ENCODE measurements at places on chromosomes 7 and 10.

GRCh38 chr10:79296431-79296830 is 50.8 kb upstream of the PPIF start:
- DNase-seq, result no peak

DNA sequence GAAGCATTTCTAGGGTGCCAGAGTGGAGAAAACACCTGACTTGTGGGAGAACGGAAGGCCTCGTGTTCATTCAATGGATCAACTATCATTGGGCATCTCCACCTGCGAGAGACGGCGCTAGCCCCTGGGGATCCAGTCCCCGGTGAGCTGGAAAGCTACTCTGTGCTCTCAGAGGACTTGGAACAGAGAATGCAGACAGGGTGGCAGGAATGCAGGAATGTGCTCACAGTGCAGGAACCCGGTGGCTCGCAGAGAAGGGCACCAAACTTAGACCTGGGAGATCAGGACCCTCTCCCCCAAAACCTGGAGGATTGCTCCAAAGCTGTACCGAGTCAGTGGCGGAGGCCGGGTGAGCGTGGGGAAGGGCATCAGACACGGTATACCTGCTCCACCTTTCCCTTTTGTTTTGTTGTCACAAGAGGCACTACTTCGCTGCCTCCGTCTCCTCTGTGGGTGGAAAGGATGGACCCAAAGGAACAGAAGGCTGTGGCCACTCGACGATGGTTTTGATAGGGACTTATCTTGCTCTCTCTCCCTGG is 569.0 kb upstream of the C7orf33 start:
- DNase-seq, result no peak

DNA sequence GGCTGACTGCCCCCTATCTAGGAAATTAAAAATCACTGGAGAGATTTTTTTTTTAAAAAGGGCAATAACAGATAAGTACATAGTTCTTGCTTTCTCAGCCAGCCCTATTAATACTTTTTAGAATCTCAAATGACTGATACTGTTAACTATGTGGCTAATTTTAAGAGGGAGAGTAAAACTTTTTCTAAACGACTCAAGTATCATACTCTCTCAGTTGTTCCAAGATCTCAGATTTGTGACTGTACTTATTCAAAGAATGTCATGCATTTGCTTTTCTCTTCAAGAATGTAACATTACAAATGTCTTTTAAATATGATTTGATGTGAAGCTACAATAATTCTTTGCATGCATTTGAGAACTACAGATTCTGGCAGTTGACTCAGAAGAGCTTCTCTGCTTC is 55.4 kb upstream of the RAB11FIP2 start:
- no peak for DNase-seq

DNA sequence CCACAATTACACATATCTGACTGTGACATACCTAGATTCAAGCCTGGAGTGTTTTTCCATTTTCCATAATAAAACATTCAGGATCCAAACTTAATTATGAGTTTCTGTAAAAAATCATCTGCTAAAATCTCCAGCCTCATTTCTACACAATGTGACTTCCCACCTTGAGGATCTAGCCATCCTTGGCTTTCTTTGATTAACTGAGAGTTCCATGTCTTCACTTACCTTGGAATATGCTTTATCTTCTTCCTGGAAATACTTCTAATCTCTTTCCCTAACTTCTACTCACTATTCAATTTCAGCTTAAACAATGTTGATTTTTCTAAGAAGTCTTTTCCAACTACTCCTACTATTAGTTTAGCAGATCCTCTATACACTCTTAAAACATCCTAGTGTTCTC is 16.5 kb upstream of the GIMAP2 start:
- no peak for DNase-seq

- no peak for DNase-seq
Measured at GRCh38 chr7:98669329-98670000, 52.4 kb downstream of the NPTX2 start.

DNA sequence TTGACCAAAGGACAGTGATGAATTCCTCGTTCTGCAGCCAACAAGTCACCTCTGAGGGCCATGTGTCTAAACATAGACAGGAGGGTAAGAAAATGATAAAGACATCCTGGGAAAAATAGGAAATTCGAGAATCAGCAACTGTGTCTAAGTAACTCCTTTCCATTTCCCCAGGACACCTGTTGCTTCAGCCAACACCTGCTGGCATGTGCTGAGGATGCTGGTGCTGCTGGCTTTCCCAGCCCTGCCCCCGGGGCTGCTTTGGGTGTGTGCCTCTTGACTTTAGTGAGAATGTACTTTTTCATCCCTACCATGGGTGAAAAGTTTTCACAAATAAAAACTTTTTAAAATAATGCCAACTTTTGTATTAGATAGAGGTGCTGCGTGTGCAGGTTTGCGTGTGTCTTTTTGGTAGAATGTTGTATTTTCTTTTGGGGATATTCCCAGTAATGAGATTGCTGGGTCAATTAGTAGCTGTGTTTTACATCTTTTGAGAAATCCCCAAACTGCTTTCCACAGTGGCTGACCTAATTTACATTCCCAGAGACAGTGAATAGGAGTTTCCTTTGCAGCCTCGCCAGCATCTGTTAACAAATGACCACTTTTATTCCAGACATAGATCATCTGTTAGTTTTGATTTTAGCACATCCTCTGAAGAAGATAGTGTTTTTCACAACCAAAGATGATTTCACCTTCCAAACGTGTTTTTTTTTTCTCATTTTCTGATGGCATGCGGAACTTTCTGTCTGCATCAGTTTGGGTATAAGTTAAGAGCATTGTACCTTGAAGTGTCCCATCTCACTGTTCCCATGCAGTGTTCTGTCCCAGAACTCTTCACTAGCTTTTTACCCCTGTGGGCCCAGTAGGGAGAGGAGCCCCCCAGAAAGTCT is 104.2 kb upstream of the ACBD5 start:
- no peak for DNase-seq

- DNase-seq, result no peak
Measured at GRCh38 chr7:75948179-75948578, 33.2 kb downstream of the POR start.

GRCh38 chr10:88459530-88459929 is 123.6 kb downstream of the RNLS start:
- DNase-seq, result no peak

- DNase-seq, result no peak
Measured at GRCh38 chr10:132402781-132403241, 5.8 kb downstream of the PWWP2B start.

- DNase-seq, result no peak
Measured at GRCh38 chr7:150406567-150407421, 27.7 kb downstream of the ZNF775 start.

DNA sequence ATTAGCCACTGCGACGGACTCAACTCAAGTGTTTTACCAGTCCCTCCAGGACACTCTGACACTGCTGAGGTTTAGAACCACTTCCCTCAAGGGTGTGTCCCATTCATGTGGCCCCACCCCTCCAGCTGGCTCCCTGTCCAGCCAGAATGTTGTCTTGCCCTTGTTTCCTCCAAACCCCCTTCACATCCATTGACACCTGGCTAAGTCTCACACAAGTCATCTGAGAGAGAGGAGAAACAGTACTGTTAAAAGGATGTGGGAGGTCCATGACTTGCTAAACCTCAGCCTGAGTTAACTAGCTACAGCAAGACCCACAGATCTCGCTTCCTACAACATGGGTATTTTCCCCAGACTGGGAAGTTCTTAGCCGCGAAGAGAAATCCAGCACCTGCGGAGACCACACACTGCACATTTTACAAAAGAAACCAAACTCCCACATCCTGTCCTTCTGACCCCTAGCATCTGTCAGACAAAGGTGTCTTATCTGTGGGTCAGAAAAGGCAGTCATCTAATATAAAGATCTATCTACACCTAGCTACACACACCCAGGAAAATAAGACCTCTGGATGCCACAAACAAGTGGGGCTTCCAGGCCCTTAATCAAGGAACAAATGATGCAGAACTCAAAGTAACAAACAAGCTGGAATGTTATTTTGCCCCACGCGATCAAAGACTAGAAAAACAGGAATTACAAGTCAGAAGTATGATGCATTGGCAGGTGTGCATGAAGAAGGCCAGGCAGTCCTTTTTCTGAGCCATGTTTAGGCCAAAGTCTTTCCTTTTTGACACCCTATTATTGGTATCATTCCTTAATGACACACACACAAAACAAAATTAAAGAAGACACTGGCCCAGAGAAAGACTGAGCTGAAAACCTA is 13.9 kb downstream of the OSBPL3 start:
- peak; percentile 29 for DNase-seq

GRCh38 chr7:139718859-139719258 is 58.9 kb downstream of the HIPK2 start:
- DNase-seq, result no peak

- DNase-seq, result no peak
Measured at GRCh38 chr7:46315891-46316290, 394.8 kb upstream of the IGFBP3 start.

GRCh38 chr7:103504505-103505135 is 58.6 kb upstream of the SLC26A5 start:
- DNase-seq, result no peak

DNA sequence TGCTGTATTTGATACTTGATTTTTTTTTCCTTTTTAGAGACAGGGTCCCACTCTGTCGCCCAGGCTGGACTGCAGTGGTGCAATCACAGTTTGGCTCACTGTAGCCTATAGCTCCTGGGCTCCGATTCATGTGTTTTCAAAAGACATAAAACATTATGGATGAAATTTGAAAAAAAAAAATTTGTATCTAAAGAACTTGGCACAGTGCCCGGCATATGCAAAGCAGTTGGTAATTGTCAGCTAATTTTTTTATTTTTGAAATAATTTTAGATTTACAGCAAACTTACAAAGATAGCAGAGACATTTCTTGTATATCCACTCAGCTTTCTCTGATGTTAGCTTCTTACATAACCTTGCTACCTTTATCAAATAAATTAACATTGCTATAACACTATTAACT is 20.3 kb upstream of the SAMD8 start:
- DNase-seq, result no peak

GRCh38 chr7:50347693-50348092 is 43.2 kb downstream of the IKZF1 start:
- no peak for DNase-seq

DNA sequence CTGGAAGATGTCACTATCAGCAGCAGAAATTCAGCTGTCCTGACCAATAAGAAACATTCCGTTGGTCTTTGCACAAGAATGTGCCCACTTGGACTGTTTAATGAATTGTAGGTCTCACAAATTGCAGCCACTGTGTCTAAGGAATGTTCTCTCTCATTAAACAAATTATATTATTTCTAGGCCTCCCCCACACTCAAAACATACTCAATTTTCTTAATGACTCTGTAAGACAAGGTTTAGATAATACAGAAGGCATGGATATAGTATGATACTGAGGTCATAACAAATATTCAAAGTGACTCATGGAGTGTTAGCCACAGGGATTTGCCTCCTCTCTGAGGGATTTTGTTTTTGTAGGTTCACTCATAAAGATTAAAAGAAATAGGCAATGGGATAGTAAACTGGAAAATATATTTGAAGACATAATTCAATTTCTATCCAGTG is 197.5 kb downstream of the PTN start:
- DNase-seq, result no peak

GRCh38 chr10:9898633-9899395 is 1118.9 kb upstream of the CELF2 start:
- DNase-seq, result no peak

- no peak for DNase-seq
Measured at GRCh38 chr7:155867734-155868400, 55.6 kb upstream of the SHH start.

- DNase-seq, result no peak
Measured at GRCh38 chr10:15784662-15785300, 65.1 kb upstream of the ITGA8 start.

DNA sequence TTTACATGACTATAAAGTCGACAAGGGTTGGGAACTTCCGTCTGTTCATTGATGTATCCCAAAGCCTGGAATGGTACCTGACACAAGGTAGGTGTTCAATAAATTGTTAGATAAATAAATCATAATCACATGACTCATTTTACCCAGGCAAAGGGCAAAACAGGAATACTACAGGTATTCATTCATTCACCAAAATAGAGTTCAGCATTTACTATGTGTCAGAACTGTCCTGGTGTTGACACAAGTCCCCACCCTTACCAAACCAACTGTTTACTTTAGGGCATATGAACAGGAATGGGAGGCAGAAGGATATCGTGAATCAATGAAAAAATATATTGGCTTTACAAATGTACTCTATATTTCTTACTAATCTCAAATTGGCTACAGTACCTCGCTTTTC is 666 bp upstream of the YAE1 start:
- peak; percentile 14 for DNase-seq

- DNase-seq, result peak; percentile 67
Measured at GRCh38 chr7:29332042-29332811, 137.7 kb downstream of the CHN2 start.

GRCh38 chr10:14603534-14604102 is 171.1 kb downstream of the FAM107B start:
- no peak for DNase-seq

DNA sequence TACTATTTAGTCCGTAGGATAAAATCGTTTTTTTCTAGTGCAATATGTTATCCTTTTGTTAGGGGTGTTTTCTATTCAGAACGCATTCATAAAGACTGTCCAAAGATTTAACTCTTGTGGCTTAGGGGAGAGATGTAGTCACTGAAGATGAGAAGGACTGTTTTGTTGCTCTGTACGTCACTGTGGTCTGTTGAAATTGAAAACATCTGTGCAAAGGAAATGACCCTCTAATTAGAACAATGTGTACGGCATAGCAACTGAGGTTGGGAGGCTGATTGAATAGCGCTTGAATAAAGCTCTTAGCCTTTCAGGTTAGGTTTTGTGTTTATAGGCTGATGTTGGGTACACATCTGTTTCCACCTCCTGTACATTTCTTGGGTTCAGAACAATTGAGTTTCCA is 453.4 kb upstream of the AKR1E2 start:
- DNase-seq, result peak; percentile 5

- peak; percentile 69 for DNase-seq
Measured at GRCh38 chr10:118720685-118721538, 33.9 kb downstream of the CACUL1 start.

GRCh38 chr10:20887706-20888555 is 9.2 kb downstream of the NEBL start:
- DNase-seq, result no peak

DNA sequence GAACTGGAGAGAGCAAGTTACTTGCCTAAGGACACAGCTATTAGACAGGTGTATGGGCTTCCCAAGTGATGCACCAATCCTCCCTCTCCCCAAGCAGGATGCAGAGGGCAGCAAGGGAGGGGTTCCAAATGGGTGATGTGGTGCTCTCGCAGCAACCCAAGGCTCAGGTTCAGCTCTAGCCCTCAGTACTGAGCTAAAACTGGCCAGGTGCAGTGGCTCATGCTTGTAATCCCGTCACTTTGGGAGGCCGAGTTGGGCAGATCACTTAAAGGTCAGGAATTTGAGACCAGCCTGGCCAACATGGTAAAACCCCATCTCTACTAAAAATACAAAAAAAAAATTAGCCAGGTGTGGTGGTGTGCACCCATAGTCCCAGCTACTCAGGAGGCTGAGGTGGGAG is 40.7 kb downstream of the GPRIN2 start:
- no peak for DNase-seq

Measured in pons (tissue), 1 donor.